ENCODE measurements at places on chromosomes 4 and X.

- DNase-seq = no peak
These were observed 16.7 kb downstream of the SLC7A11 start for GRCh38 chr4:138225477-138225876.

DNA sequence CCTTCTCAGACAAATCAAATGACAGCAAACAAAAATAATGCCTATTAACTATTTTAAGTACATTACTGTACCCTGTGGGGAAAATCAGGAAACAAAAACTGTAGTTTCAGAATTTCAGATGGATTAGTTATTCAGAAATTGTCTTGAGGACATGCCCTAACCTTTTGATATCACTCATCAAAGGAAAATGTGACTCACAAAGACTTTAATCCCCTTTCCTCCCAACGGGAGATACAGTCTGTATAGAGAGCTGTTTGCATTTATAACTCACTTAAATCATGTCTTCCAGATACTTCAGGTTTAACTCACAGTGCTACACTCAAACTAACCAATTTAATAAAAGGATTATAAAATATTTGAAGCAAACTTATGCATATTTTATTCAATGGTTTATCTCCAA is 304.0 kb downstream of the MAPK10 start:
- DNase-seq = no peak

DNA sequence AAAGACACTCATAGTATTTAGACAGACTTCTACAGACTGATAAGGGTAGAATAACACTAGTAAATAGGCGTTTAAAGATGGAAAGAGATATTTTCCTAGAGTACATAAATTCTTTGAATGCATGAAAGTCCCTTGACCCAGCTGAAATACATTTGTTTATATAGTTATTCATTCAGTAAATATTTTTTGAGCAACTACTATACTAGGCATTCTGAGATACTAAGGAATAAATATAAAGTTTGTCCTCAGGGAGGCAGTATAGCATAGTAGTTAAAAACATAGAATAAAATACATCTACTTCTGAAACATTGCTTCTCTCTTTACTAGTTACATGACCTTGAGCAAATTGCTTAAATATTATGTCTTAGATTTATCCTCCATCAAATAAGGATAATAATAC is 27.4 kb downstream of the HMGN5 start:
- no peak for DNase-seq

DNA sequence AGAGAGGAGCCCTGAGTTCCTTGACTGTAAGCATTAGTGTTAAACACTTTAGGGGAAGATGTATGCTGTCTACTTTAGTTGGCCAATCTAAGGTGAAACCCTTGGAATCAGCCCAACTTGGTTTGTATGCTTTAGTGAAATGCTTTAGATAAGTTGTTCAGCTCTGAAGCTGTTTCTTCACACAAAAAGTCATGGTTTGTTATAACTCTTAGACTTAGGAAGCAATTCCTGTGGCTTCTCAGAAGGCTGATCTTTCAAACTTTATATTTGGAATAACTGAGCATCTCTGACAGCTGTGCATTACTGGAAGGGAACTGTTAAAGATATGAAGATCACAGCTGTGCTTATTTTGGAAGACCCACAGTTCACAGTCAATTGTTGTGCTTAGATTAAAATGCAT is 714.1 kb downstream of the FAT4 start:
- no peak for DNase-seq

DNA sequence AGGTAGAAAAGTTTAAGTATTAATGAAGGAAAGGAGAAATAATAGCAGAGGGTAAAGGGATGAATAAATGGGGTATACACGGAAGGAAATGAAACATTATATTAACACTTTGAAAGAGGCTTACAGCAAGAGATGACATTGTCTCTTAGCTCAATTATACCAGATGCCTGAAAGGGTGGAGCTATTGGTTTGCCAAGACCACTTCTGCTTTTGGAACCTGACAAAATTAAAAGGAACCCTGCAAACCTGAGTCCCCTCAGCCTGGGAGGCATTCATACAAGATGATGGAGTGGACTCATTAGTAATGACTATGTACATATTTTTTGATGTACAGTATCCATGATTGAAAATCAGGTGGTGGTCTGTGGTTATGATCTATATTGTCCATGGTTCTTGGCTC is 45.1 kb upstream of the HPF1 start:
- no peak for DNase-seq

- DNase-seq = no peak
These were observed 983.7 kb downstream of the STIM2 start for GRCh38 chr4:27844376-27844775.

DNA sequence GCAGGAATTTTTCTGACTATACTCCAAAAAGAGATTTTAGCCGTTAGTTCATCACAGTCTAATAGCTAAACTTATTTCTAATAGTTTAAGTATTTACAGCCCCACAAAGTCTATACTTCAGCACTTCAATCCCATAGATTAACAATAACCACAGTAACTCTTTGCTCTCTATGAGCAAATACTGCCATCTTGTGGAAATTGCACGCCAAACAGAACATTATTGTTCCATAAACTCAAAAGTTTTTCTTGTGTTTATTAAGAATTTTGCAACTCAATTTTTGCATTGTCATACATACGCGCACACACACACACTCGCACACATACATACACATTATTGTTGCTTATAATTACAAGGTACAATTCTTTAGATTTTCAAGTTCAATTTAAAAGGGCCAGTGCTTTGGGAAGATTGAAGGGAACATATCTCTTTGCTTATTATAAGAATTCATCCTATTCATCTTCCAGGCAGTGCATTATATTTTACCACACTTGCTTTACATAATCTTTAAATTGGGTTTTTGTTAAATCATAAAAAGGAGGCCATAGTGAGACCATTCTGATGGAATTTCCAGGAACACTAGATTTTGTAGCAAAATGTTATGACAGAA is 63.8 kb upstream of the ATOH1 start:
- DNase-seq = peak; percentile 32

GRCh38 chr4:3257556-3258482 is 8.9 kb downstream of the MSANTD1 start:
- DNase-seq = no peak

- DNase-seq = no peak
These were observed 319.4 kb upstream of the TAPT1 start for GRCh38 chr4:16545656-16546055.
